ENCODE measurements at places on chromosomes 5 and 9.

GRCh38 chr9:118395415-118395814 lies 691.2 kb downstream of the TLR4 start:
- DNase-seq = no peak

DNA sequence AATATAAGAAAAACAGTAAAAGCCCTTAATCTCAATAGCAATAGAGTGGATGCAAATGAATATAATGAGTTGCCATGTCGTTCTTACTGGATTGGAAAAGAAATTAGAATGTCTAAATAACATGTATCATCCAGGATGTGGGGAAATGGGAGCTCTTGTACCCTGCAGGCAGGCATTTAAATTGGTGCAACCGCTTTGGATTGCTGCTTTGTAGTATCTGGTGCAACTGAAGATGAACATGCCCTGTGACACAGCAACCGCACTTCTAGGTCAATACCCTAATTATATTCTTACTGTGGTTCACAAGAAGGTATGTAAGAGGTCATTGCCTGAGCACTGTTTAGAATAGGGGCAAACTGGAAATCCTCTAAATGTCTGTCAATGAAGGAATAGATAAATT lies 18.9 kb downstream of the MRPS30 start:
- no peak for DNase-seq

DNA sequence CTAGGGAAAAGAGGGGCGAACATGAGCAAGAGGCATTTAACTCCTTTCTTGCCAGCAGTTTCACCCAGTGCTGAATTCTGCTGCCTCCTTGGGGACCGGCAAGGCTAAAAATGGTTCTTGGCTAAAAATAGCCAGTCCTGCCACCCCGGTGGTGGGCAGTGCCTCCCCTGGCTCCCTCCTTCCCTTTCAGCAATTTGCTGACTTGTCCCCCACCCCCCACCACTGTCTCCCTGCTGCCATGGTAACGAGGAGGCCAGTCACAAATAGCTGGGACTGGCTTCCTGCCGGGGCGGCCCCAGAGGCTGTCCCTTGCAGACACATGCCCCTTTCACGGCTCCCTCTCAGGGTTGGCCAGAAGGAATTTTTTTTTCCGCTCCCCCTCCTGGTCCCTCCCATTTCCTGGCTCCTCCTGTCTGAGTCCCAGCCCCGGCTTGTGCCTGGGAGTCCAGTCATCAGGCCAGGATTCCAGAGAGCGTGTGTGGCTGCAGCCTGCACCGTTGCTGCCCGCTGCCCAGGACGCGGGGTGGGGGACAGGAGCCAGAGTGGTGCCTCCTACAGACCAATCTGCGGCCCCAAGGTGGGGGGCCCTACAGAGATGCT lies 130.3 kb downstream of the RGS3 start:
- peak; percentile 82 for DNase-seq

GRCh38 chr5:169494941-169495548 lies 88.5 kb upstream of the SPDL1 start:
- DNase-seq = no peak

- DNase-seq = no peak
Observed at GRCh38 chr5:170782438-170782837, 1.1 kb upstream of the GABRP start.

- DNase-seq = no peak
Observed at GRCh38 chr9:83061036-83061435, 1.9 kb downstream of the RASEF start.

GRCh38 chr5:87850843-87851242 lies 417.8 kb downstream of the TMEM161B start:
- DNase-seq = no peak

- no peak for DNase-seq
Observed at GRCh38 chr5:142012186-142012785, 541 bp downstream of the GNPDA1 start.

DNA sequence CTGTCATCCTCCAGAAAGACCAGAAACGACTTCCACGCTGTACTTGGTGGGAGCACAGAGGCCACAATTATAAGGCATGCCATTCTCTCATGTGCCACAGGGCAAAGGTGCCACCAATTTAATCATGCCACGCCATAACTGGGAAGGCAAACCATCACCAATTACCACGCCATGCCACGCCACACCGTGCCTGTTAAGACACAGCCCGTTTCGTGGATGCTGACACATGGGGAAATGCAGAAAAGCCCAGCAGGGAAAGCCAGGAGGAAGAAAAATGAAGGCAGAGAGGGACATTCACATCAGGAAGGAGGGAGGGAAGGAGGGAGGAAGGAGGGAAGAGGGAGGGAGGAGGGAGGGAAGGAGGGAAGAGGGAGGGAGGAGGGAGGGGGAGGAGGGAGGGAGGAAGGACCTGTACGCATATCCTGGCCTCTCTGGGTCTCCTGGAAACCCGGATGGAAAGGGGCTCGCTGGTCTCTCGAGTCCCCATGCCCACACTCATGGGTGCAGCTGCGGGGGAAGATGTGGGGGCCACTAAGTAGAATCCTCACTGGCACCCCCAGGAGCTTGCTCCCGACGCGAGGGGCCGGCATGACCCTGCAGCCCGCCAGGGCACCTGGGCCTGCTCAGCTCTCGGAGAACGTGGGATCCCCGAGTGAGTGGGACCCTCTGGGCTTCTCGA lies 61.7 kb upstream of the UBAC1 start:
- no peak for DNase-seq

- no peak for DNase-seq
Observed at GRCh38 chr9:16120231-16120641, 567.4 kb downstream of the CCDC171 start.

- DNase-seq = no peak
Observed at GRCh38 chr5:67246546-67247268, 50.1 kb upstream of the CD180 start.

DNA sequence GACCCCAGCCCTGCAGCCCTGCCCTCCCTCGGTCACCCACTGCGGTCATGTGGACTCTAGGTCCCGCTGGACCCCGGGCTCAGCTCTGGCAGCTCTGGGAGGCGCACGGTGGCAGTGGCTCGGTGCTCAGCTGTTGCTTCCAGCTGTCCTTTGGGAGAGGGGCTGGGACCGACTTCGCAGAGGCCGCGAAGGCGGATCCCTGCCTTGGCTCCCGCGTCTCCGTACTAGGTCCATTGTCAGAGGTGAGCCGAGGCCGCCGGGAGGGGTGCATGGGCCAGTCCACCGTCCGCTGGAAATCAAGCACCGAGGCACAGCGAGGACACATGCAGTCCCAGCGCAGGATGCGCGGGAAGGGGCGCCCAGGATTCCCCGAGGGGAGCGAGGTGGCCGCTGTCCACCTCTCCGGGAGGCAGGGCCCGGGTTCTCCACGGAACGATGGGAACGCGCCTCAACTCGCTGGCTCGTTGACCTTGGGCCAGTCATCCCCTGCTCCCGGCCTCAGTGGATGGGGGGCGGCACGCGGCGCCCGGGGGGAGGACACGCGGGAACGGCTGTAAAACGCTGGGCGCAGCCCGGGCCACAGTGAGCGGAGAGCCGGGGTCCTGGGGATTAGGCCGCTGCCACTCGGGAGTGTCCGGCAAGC lies 732 bp downstream of the GBGT1 start:
- DNase-seq = no peak

- no peak for DNase-seq
Observed at GRCh38 chr5:78065663-78066062, 228.8 kb downstream of the AP3B1 start.

DNA sequence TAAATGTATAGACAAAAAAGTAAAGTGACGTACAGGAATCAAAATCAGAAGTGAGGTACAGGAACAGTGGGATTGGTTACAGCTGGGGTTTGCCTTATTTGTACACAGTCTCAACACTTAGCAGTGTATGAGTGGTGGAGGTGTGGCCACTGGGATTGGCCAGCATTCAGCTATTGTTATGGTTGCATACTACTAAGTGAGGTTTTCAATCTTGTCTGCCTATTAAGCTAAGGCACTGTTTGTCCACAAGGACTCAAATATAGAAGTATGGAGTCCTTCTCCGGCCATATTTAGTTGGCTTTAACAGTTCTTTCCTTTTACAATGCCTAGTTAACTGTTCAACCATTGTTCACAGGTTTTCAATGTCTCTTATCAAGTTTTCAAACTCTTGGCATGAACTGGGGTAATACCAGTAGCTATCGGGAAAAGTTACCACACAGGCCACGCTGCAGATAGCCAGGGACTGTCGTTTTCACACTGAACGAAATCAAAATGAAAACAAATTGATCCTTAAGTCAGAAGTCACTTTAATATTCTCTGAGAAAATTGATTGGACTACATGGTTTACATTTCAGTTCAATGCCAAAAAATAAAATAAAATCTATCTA lies 176.0 kb upstream of the FREM1 start:
- DNase-seq = no peak

Measured in cortex of kidney (tissue), 1 donor.